ENCODE measurements at places on chromosomes 2 and 18. TPM values are rescaled to one million over a fixed set of nuclear protein-coding genes. Genes with fewer than 3 reads are reported as not detected.

The GPR55 gene
- total RNA-seq: 0.58 TPM

The CCDC141 gene
- 48.1 TPM for total RNA-seq

- no peak overlapping the region for H3K4me3 ChIP-seq
- DNase-seq: no peak
- no peaks in the 10 kb centered on the region for H3K4me1 ChIP-seq
- H3K27me3 ChIP-seq: no peaks in the 10 kb centered on the region
These were observed 202.8 kb downstream of the PIK3C3 start for GRCh38 chr18:42157878-42158277.

GRCh38 chr2:12990523-12990922 is 273.8 kb downstream of the TRIB2 start:
- DNase-seq: no peak
- no peaks in the 10 kb centered on the region for H3K36me3 ChIP-seq
- H3K4me3 ChIP-seq: no peak overlapping the region
- H3K4me1 ChIP-seq: no peaks in the 10 kb centered on the region
- no peak overlapping the region for H3K27ac ChIP-seq

- no peaks in the 10 kb centered on the region for H3K27me3 ChIP-seq
- no peaks in the 10 kb centered on the region for H3K4me1 ChIP-seq
- H3K4me3 ChIP-seq: no peak overlapping the region
- no peak overlapping the region for H3K27ac ChIP-seq
- no peak for DNase-seq
- no peaks in the 10 kb centered on the region for H3K36me3 ChIP-seq
These were observed 15.7 kb upstream of the ACVR2A start for GRCh38 chr2:147829106-147829505.

DNA sequence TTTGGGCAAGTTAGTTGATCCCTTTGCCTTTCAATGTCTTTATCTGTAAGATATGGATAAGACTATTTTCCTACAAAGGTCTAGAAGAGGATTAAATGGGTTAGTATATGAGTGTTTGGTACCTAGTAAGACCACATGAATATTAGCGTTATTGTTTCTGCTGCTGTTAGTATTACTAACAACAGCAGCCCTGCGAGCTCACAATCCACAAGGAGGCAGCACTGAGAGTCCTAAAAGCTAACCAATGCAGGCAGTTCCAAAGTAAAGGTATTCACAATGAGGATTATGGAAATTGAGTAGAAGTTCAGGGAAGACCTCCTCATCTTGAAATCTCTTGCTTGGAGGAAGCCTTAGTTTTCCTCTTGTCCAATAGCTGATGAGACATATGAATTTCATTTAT is 248.9 kb downstream of the TDRD15 start:
- H3K4me3 ChIP-seq: no peak overlapping the region
- no peak overlapping the region for H3K27ac ChIP-seq
- no peaks in the 10 kb centered on the region for H3K4me1 ChIP-seq
- no peaks in the 10 kb centered on the region for H3K27me3 ChIP-seq
- no peaks in the 10 kb centered on the region for H3K36me3 ChIP-seq

DNA sequence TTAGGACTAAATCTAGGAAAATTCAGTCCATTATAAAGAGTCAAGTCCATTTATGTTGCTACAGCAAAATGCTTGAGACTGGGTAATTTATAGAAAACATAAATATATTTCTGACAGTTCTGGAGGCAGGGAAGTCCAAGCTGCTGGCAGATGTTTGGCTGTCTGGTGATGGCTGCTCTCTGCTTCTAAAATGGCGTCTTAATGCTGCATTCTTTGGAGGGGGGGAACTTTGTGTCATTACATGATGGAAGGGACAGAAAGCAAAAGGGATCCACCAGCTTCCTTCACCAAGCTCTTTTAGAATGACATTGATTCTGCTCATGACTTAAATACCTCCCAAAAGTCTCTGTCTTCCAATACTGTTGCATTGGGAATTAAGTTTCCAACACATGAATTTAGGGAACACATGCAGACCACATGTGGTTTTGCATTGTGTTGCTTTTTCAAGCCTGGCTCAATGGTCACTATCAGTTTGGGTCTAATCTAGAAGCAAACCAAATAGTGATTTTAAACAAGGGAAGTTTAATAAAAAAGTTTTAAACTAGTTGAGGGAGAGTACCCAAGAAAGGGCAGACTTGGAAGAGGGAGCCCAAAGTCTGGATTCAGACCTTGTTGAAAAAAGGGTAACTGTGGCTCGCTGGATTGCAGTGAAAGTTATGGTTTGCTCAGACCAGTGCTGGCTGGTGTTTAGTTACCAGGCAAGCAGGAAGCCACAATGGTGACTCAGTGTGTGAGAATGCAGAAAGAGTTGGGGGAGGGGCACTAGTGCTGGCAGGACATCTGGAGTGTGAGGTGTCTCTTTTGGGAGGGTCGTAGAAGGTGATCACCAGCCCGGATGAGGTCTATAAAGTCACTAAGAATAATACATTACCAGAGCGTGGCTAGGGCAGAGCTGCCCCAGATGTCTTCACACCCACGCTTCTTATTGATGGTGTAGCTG is 30.8 kb downstream of the C18orf54 start:
- H3K4me1 ChIP-seq: peaks cover 1% of the 10 kb centered on the region
- DNase-seq: peak; percentile 9
- no peak overlapping the region for H3K4me3 ChIP-seq
- no peaks in the 10 kb centered on the region for H3K36me3 ChIP-seq

- no peak overlapping the region for H3K27ac ChIP-seq
- peak; percentile 3 for DNase-seq
- H3K36me3 ChIP-seq: no peaks in the 10 kb centered on the region
- no peak overlapping the region for H3K4me3 ChIP-seq
- H3K4me1 ChIP-seq: no peaks in the 10 kb centered on the region
These were observed 51.5 kb upstream of the DCC start for GRCh38 chr18:52288403-52289004.

The PDE11A gene
- total RNA-seq: 0.25 TPM

GRCh38 chr2:121254748-121255147 is 30.3 kb downstream of the TFCP2L1 start:
- no peaks in the 10 kb centered on the region for H3K27me3 ChIP-seq
- peaks cover 1% of the 10 kb centered on the region for H3K4me1 ChIP-seq
- H3K36me3 ChIP-seq: no peaks in the 10 kb centered on the region
- peak overlapping the region; percentile 84 for H3K27ac ChIP-seq

GRCh38 chr2:208373460-208374089 is 33.0 kb upstream of the PTH2R start:
- no peaks in the 10 kb centered on the region for H3K27me3 ChIP-seq
- no peaks in the 10 kb centered on the region for H3K36me3 ChIP-seq
- peak; percentile 51 for DNase-seq
- H3K27ac ChIP-seq: no peak overlapping the region
- no peaks in the 10 kb centered on the region for H3K4me1 ChIP-seq
- H3K4me3 ChIP-seq: no peak overlapping the region

The CCDC138 gene
- 8.6 TPM for total RNA-seq

- no peak overlapping the region for H3K27ac ChIP-seq
- H3K4me1 ChIP-seq: peaks cover 37% of the 10 kb centered on the region
- no peaks in the 10 kb centered on the region for H3K36me3 ChIP-seq
- H3K4me3 ChIP-seq: no peak overlapping the region
These were observed 3.3 kb downstream of the SH3BP4 start for GRCh38 chr2:234955091-234955591.

The GALNT13 gene
- 1.4 TPM for total RNA-seq

The AGXT gene
- not detected for total RNA-seq

DNA sequence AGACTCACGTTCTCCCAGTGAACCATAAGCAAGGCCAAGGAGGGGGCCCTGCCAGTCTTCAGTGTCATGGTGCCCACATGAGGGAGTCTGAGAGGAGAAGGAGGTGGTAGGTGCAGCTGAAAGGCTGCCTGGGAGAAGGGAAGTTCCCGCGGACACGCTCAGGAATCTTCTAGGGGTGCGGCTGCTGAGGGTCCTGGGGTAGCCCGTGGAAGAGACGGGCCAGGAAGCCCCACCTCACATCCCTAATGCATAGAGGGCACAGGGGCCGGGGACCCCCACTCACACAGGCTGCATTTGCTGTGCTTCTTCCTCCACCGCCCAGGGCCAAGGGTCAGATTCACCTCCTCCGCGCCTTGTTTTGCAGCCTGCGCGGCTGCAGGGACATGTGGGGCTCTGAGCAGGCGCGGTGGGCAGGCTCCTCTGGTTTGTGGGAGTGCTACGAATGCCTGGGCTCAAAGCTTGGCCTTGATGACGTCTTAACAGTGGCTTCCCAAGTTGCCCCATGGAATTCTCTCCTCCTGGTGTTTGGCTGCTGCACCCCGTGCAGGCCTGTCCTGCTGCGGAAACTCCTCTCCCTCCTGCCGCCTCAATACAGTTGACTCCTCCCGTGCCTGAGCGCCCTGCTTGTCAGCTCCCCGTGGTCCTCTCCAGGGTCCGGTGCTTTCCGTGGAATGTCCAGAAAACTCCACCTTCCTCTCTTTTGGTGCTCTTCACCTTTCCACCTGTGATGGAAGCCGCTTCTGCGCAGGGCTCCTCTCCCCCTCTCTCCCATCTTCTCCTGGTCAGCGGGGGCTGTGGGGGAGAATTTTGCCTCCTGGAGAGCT is 95.7 kb downstream of the VAPA start:
- peaks cover 24% of the 10 kb centered on the region for H3K4me1 ChIP-seq
- no peaks in the 10 kb centered on the region for H3K27me3 ChIP-seq
- H3K36me3 ChIP-seq: no peaks in the 10 kb centered on the region

The GPD2 gene
- 50.4 TPM for total RNA-seq
